Ammon's horn (tissue), 1 donor: ENCODE measurements at places on chromosomes 11 and 22.

- no peak for DNase-seq
These were observed 38.3 kb upstream of the CEP295 start for GRCh38 chr11:93623179-93623578.

DNA sequence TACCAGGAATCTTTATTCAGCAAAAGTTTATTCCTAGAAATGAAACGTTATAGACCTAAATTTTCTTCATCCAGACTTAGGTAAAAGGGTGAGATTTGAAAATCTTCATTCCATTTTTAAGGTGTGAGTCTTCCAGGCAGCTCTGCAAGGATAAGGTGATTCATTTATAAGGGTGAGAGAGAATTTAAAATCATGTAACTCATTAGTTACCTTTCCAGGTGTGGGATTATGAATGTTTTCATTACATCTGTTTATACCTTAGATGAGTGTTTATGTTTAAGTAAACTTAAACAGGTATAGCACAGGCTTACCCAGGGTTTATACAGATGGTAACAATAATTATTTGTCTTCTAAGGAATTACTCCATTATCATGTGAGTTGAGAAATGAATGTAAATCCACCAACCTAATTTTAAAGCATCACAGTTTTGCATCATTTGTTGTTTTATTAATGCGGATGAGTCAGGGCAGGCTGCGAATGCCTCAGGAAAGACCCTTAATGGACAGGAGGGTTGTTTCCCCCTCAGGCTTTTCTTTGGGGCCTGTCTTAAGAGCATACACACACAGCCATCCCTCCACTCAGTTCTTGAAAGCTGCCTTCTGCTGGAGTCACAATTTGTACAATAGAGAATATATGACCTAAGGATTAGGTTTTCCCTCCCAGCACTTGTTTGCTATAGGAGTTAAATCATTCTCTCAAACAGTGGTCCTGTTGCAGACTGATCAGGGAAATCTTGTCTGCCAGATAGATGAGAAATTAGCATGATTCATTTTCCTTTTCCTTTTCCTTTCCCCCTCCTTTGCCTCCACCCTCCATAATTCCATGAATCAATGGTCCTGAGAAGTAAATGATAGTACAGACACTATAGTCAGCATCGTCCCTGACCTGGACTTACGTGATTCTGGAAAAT is 3.0 kb downstream of the PRSS23 start:
- no peak for DNase-seq

- DNase-seq, result no peak
These were observed 27.5 kb downstream of the ARL14EP start for GRCh38 chr11:30350384-30350783.

DNA sequence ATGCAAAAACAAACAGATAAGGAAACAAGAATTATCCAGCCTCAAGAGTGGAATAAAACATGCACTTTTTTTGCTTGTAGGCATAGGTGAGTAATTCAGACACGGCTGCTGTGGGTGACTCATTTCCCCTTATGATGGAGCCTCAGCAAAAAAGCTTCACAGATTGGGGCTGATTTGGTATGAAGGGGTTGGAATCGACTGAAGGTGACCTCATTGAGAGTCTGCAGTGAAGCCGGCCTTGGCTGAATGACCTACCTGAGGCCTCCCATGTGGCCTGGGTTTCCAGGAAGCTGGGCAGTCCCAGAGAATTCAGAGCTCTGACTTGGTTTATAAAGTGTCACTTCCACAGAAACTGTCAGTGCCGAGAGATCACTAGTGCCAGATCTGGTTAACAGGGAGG is 34.2 kb upstream of the VPREB1 start:
- no peak for DNase-seq

GRCh38 chr22:39727541-39727940 is 157.0 kb downstream of the CACNA1I start:
- no peak for DNase-seq

DNA sequence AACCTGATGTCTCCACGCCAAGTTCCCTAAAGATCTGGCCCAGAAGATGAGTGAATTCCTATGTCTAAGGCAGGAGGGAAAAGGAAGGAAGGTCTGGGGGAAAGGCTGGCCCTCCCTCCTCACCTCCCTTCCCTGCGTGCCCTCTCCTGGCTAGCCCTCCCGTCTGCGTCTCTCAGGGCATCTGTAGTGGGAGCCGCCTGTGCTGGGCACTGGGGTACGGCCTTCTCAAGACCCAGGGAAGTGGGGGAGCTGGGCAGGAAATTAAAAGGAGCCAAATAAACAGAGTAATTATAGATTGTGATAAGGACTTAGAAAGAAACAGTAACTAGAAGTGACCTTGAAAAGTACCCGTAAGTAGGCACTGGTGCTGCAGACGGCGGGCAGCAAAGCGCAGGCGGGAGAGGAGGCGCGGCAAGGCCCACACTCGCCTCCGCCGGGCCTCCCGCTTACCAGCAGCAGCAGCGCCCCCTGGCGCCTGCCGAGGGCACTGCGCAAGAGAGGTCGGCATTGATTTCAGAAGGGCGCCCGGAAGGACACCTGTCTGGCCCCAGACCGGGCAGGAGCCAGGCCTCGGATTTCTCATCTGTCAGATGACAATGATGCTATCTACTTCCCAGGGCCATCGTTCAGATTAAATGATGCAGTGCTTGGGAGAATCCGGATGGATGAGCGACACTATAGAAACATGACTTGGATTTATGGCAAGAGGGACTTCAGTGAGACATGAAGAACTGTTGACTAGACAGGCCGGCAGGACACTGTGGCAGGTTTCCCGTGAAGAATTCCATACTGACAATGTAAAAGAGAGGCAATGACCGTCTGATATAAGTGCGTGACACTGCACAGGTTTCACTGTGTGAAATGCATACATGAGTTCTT is 7.3 kb downstream of the KCNJ1 start:
- DNase-seq, result peak; percentile 40

GRCh38 chr22:37716708-37717107 is 19.9 kb downstream of the TRIOBP start:
- no peak for DNase-seq

- DNase-seq, result no peak
These were observed 26.6 kb upstream of the CSNK2A3 start for GRCh38 chr11:11379661-11380060.

GRCh38 chr22:26238596-26238995 is 69.3 kb downstream of the SEZ6L start:
- DNase-seq, result no peak

- DNase-seq, result no peak
These were observed 30.6 kb downstream of the KIAA1671 start for GRCh38 chr22:24983151-24983550.

- no peak for DNase-seq
These were observed 1.1 kb downstream of the TTLL12 start for GRCh38 chr22:43185860-43186261.

- DNase-seq, result no peak
These were observed 140.6 kb upstream of the RASSF10 start for GRCh38 chr11:12868315-12869073.

DNA sequence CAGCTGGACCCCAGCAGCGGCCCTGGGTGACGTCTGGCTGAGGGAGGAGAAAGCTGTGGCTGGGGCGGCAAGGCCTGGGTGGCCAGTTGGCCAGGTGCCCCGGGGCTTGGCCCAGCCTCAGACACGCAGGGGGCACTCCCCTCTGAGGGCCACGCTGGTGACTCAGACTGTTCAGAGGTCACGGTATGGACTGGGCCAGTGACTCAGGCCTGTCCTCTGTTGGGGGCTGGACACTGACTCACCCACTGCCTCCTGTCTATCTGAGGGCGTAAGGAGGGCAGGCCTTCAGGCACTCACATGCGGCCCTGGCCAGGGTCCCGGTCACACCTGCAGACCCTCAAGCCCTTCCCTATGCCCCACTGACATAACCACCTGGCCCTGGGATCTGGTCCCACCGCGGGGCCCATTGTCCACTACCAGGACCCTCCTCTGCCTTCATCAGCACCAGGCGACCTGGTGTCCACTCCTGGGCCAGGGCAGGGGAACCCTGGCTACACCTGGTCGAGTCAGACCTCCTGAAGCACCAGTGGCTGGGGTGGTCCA is 3.7 kb upstream of the MUC5AC start:
- DNase-seq, result no peak

DNA sequence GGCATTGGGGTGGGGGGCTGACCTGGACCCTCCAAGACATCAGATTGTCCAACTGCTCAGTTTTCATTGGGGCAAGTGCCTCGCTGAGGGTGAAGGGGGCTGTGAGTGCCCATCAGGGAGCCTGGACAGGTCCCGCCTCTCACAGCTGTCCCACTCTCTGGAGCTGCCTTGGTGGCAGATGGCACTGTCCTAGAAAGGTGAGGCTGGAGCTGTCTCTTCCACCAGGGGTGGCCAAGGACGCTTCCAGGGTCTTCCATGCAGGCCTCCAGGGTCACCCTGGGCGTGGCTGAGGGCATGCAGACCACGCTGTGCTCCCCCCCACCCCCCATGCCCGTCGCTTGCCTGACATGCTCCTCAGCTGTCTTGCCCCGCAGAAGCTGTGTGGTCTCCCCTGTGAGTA is 53.5 kb upstream of the CCDC188 start:
- no peak for DNase-seq

- DNase-seq, result no peak
These were observed 105.7 kb downstream of the CADM1 start for GRCh38 chr11:115398333-115399080.

DNA sequence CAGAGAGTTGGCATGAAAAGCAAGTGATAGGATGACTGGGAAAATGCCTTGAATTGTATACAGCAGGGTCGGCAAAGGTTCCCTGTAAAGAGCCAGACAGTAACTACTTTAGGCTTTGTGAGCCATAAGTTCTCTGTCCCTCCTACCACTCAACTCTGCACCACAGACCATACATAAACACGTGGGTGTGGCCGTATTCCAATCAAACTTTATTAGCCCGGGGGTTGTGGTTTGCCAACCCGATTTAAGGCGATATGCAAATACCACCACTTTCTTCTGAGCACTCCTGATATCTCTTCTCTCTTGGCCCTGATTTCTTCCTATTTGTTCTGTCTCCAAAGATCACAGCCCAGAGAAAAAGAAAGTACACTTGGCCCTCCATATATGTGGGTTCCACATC is 87.5 kb downstream of the MN1 start:
- DNase-seq, result no peak

DNA sequence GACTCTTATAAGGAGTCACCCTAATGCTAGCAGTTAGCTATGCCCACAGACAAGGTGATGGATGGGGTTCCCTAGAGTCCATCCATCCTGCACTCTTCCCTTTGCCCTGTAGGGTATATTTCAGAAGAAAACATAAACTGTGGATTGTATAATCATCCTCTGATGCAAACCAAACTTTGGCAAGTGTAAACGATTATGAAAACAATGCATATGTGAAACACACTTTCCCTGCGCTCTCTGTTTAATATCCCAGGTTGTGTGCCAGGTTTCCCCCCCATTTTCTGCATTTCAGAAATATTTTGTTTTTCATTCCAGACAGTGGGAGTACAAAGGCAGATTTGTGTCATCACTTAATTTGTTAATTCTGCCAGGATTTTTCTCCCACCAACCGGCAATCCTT is 110.0 kb downstream of the LDLRAD3 start:
- peak; percentile 34 for DNase-seq

GRCh38 chr11:134275534-134276395 is at the start of gene GLB1L3:
TSS of gene GLB1L3 (plus strand) at chr11:134276379. CDS start at chr11:134276741, 362 bp downstream.
- DNase-seq, result peak; percentile 64

GRCh38 chr11:93813974-93814373 is 29.9 kb downstream of the MED17 start:
- no peak for DNase-seq

- no peak for DNase-seq
These were observed 24.0 kb upstream of the ACER3 start for GRCh38 chr11:76836613-76837291.

GRCh38 chr22:45310977-45311531 is 1.3 kb downstream of the FAM118A start:
- DNase-seq, result no peak

DNA sequence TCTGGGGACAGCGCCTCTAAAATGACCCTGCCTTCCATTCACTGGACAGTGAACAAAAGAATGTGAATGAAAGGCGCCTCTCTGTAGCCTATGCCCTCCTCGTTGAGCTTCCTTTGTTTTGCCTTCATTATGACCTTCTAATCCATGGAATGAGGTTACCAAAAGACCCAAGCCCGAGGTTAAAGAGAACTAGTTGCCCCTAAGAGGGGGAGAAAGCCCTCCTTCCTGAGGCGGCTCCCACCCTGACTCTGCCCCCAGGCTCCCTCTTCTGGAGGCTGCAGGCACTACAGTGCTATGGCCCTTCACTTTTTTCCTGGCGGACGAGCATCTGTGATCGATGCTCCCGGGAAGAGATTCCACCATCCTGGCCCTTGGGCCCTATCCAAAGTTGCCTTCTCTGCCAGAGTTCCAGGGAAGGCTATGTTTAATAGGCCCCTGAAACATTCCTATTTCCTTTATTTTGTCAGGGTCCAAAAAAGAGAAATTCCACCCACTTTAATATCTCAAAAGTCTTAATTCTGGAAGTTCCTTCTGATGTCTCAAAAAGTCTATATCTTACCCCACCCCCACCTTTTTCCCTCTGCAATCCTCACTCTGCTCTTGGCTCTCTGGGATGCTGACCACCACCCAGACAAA is 147.3 kb downstream of the FEZ1 start:
- DNase-seq, result peak; percentile 56

GRCh38 chr22:37273126-37273845 is 9.0 kb upstream of the CYTH4 start:
- no peak for DNase-seq

DNA sequence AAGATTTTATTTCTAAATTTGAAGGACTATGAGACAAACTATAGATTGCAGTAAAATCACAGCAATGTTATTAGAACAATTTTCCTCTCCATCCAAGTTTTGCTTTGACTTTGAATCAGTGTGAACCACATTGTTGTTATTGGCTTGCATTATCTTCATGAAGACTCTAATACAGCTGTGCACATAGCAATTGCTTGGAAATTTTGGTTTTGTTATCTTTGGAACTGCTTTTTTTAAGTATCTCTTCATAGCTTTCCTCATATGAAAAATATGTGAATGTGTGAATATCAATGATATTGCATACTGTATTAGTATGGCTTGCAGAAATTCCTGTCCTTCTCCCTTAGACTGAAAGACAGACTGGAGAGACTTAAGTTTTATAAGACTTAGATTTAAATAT is 666.6 kb downstream of the LUZP2 start:
- DNase-seq, result no peak

- peak; percentile 43 for DNase-seq
These were observed 213.8 kb downstream of the DSCAML1 start for GRCh38 chr11:117583063-117583801.

GRCh38 chr11:67265633-67266448 is 432 bp upstream of the GRK2 start:
- DNase-seq, result no peak
